ENCODE measurements at places on chromosomes 7 and 10.
A peak's percentile ranks its signal among the peaks of the same experiment; 100 is the strongest.

- DNase-seq = no peak
Observed at GRCh38 chr10:43214956-43215561, 51.8 kb downstream of the RASGEF1A start.

- no peak for DNase-seq
Observed at GRCh38 chr7:484356-485101, 35.1 kb downstream of the PDGFA start.

- peak; percentile 95 for DNase-seq
Observed at GRCh38 chr7:116426428-116427156, 72.9 kb upstream of the CAV2 start.

GRCh38 chr7:40186586-40186985 lies 51.8 kb downstream of the SUGCT start:
- DNase-seq = no peak

- no peak for DNase-seq
Observed at GRCh38 chr7:116601426-116601825, 70.6 kb upstream of the MET start.

DNA sequence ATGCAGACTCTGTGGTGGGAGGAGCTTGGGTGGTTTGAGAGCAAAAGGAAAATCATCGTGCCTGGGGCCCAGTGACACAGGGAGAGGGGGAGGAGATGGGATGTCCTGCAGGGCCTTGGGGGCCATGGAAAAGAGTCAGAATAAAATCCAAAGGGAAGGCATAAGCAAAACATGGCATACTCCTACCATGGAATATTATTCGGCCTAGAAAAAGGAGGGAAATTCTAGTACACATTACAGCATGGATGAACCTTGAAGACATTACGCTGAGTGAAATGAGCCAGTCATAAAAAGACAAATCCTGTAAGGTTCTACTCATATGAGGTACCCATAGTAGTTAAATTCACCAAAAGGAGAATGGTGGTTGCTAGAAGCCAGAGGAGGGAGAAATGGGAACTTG lies 38.7 kb downstream of the STRA8 start:
- DNase-seq = no peak

- peak; percentile 14 for DNase-seq
Observed at GRCh38 chr7:54543051-54543488, 895 bp downstream of the VSTM2A start.

DNA sequence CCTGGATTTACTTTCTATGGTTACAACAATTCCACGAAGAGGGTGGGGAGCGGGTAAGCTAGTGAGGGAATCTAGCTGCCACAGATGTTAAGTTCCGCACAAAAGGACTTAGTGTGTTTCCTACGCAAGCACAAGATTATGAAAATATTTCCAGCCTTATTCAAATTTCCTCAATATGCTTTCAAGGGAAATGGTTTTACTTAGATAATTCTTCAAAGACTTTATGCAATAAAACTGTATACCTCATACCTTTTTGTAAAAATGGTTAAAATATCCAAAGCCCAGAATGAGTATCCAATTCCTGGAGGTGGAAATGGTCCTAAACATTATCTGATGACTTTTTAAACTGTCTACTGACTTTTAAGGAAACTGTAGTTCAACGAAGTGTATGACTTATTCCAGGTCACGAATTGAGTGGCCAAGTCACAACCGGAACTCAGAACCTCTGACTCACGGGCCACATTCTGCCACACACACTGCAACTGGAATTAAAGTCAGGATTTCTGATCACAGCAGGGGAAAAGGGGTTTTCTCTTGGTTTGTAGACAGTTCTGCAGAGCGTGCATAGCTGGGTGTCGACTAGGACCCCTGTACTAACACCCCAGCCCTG lies 20.2 kb upstream of the INSIG1 start:
- no peak for DNase-seq

- no peak for DNase-seq
Observed at GRCh38 chr7:82210416-82211184, 233.0 kb downstream of the CACNA2D1 start.

GRCh38 chr10:110137142-110137545 lies 70.3 kb upstream of the MXI1 start:
- DNase-seq = peak; percentile 63

- DNase-seq = peak; percentile 93
Observed at GRCh38 chr10:72319416-72320254, 35.1 kb downstream of the DNAJB12 start.

Data from fibroblast of skin of back (primary cell).